ENCODE measurements at places on chromosomes 7 and 10. TPM values are rescaled to one million over a fixed set of nuclear protein-coding genes. Genes with fewer than 3 reads are reported as not detected.

ARMH3 gene
- 26.5 TPM for total RNA-seq

OR9A2 gene
- 0.42 TPM for total RNA-seq

NPTX2 gene
- 1.1 TPM for total RNA-seq

KAZALD1 gene
- 15.9 TPM for total RNA-seq

AFAP1L2 gene
- 5.7 TPM for total RNA-seq

SPDYE9 gene
- total RNA-seq: 0.18 TPM

OR2A1 gene
- total RNA-seq: 0.27 TPM

SHTN1 gene
- total RNA-seq: 38.6 TPM

GDF2 gene
- total RNA-seq: not detected

TRIM50 gene
- not detected for total RNA-seq

EGFR gene
- total RNA-seq: 18.6 TPM

CCL26 gene
- total RNA-seq: not detected

CROT gene
- 20.5 TPM for total RNA-seq
